ENCODE measurements at places on chromosomes 2 and 18. TPM values are rescaled to one million over a fixed set of nuclear protein-coding genes. Genes with fewer than 3 reads are reported as not detected.
A peak's percentile ranks its signal among the peaks of the same experiment; 100 is the strongest.

DNA sequence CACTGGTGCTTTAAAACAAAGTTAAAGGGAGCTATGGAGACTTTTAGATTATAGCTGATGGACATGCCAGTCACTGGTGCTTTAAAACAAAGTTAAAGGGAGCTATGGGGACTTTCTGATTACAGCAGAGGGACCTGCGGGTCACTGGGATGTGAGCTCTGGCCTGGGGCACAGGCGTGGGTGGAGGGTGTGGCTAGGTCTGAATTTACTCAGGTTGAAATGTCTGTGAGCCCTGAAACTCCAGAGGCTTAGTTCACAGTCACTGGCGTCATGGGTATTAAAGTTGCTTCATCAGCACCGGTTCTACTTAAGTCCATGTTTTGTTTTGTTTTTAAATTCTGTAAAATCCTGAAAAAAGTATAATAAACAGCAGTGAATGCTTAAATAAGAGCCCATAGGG, 49.0 kb upstream of the TMEM18 start:
- no peaks in the 10 kb centered on the region for H3K4me1 ChIP-seq
- no peak overlapping the region for H3K4me3 ChIP-seq
- no peaks in the 10 kb centered on the region for H3K36me3 ChIP-seq
- H3K27ac ChIP-seq, result no peak overlapping the region
- H3K27me3 ChIP-seq, result peaks cover 10% of the 10 kb centered on the region

- peaks cover 64% of the 10 kb centered on the region for H3K4me1 ChIP-seq
- DNase-seq, result no peak
- H3K36me3 ChIP-seq, result no peaks in the 10 kb centered on the region
- H3K4me3 ChIP-seq, result no peak overlapping the region
These were observed 4.2 kb downstream of the UGP2 start for GRCh38 chr2:63845866-63846265.

- H3K27me3 ChIP-seq, result no peaks in the 10 kb centered on the region
- peaks cover 9% of the 10 kb centered on the region for H3K4me1 ChIP-seq
- no peak overlapping the region for H3K27ac ChIP-seq
- H3K4me3 ChIP-seq, result no peak overlapping the region
- no peaks in the 10 kb centered on the region for H3K36me3 ChIP-seq
These were observed 6.5 kb upstream of the IMPA2 start for GRCh38 chr18:11974741-11975325.

GRCh38 chr2:71962911-71963694, 184.6 kb downstream of the CYP26B1 start:
- no peaks in the 10 kb centered on the region for H3K27me3 ChIP-seq
- no peaks in the 10 kb centered on the region for H3K4me1 ChIP-seq
- H3K36me3 ChIP-seq, result no peaks in the 10 kb centered on the region
- H3K27ac ChIP-seq, result no peak overlapping the region
- no peak for DNase-seq

DNA sequence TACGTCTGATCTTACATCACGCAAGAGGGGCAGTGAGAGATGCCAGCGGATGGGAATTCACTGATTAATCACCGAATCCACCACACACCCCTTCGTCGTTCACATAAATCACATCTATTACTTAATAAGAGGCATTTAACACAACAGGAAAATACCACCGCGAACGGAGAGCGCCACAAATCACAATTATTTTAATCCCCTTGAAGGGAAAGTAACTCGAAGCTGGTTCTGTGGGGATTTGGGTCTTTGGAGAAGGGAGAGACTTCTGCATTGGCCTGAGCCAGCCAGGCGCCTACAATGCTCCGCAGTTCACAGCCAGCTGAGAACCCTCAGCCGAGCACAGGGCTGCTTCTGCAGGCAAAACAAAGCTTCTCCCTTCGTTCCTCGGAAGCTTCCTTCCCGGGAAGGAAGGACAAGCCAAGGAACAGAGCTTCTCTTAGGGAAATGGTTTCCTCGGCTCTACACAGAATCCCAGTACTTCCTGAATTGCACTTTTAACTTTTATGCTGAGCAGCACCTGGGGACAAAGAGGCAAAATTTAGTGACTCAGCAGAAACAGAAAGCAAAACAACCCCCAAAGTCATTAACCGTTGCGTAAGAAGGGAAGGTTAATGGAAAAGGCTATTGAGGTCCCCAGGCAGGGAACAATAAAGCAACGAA, at the start of gene LRP1B:
Gene LRP1B (minus strand): TSS at position 7 of the 660 bp plus-strand sequence. CDS start 287 bp downstream, outside the sequence.
- DNase-seq, result no peak
- H3K27ac ChIP-seq, result no peak within 1 kb of the TSS
- no peaks in the 10 kb centered on the region for H3K36me3 ChIP-seq
- H3K4me3 ChIP-seq, result peak within 1 kb of the TSS; percentile 55

ARHGEF33 gene
- total RNA-seq, result 1.5 TPM

KATNAL2 gene
- total RNA-seq, result 3.8 TPM

INPP5D gene
- 32.0 TPM for total RNA-seq

MC4R gene
- total RNA-seq, result 0.35 TPM

Measured in lower lobe of right lung (tissue), 2 donors.